ENCODE measurements at places on chromosomes 4 and X.

GRCh38 chr4:105520819-105521790 lies 31.3 kb upstream of the ARHGEF38 start:
- DNase-seq, result peak; percentile 5

DNA sequence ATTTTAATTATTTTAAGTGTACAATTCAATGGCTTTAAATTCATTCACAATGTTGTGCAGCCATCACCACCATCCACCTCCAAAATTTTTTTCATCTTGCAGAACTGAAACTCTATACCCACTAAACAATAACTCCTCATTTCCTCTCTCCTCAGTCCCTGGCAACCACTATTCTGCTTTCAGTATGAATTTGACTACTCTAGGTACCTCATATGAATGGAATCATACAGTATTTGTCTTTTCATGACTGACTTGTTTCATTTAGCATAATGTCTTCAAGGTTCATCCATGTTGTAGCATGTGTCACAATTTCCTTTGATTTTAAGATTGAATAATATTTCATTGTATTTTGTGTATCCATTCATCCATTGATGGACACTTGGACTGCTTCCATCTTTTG lies 46.9 kb downstream of the KIF4A start:
- no peak for DNase-seq

- no peak for DNase-seq
Measured at GRCh38 chrX:16750136-16750535, 30.7 kb downstream of the SYAP1 start.

DNA sequence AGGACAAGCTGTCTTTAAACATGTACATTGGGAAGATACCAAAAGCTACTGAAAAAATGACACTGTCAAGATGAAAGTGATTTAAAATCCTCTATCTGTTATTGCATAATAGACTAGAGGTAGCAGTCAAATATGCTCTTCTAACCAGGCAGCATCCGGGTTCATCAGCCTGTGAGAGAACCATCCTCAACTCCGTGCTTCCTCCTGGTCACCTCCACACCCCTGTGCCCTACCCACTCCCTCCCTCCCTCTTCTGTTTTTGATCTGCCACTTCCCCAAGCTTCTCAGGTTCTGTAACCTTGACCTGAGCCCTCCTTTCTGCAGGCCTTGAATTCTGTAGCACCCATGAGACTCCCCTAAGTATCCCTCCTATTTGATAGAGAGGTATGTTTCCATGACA lies 5.9 kb downstream of the NOX1 start:
- no peak for DNase-seq

GRCh38 chrX:31228415-31228832 lies 156.6 kb upstream of the FTHL17 start:
- no peak for DNase-seq

DNA sequence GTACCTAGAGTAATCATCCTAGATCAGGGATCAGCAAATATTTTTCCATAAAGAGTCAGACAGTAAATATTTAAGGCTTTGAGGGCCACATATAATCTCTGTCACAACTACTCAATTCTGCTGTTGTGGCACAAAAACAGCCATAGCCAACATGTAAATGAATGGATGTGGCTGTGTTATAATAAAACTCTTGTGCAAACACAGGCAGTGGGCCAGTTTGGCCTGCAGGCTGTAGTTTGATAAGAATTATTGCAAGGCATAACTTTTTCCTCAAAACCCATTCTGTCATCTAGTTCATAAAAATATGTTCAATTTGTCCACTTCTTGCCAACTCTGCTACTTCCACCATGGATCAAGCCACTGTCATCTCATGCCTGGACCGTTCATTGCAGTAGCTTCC lies 39.4 kb upstream of the SHROOM4 start:
- DNase-seq, result no peak

DNA sequence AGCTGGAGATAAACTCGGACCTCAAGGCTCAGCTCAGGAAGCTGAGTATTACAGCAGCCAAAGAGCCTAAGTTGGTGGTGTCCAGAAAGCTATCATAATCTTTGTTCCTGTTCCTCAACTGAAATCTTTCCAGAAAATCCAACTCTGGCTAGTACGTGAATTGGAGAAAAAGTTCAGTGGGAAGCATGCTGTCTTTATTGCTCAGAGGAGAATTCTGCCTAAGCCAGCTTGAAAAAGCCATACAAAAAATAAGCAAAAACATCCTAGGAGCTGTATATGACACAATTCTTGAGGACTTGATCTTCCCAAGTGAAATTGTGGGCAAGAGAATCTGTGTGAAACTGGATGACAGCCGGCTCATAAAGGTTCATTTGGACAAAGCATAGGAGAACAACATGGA lies 74.6 kb downstream of the SHISA3 start:
- no peak for DNase-seq

DNA sequence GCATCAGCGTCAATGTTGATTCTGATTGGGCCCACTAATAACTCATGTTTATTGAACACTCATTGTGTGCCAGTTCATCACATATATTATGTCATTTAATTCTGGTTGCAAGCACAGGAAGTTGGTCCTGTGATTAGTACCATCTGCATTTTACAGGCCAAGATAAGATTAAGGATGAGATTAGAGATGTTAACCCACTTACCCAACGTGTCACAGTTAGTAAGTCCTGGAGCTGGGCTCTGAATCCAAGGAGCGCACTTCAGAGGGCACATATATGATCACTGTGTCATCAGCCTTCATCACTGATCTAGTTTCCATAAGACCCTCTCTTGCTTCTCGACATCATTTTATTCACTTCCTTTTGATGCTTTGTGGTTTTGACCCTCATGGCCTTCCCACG lies 205.3 kb upstream of the ANXA3 start:
- DNase-seq, result no peak

GRCh38 chrX:100207331-100208024 lies 202.6 kb downstream of the PCDH19 start:
- DNase-seq, result no peak

DNA sequence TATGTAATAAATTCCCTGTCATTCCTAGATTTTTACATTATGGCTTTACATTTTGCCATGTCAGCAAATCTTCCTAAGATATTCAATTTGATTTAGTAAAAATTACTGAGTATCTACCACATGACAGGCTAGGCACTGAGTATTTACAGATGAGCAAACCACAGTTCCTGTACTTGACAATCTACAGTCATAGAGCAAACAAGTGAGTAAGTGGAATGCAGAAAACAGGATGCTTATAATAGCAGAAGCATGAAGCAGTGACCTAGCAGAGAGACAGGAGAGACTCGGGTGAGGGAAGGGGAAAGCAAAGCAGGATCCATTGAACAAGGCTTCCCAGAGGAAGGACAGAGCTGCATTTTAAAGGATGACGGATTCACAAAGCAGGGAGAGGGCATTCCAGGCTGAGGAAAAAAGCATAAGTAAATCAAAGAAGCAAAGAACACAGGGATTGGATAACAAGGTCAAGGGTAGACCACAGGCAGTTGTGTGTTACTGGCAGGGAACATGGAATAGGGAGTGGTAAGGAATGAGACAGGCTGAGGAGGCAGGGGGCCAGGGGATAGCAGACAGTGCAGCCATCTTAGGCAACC lies 124.7 kb upstream of the C1QTNF7 start:
- no peak for DNase-seq

DNA sequence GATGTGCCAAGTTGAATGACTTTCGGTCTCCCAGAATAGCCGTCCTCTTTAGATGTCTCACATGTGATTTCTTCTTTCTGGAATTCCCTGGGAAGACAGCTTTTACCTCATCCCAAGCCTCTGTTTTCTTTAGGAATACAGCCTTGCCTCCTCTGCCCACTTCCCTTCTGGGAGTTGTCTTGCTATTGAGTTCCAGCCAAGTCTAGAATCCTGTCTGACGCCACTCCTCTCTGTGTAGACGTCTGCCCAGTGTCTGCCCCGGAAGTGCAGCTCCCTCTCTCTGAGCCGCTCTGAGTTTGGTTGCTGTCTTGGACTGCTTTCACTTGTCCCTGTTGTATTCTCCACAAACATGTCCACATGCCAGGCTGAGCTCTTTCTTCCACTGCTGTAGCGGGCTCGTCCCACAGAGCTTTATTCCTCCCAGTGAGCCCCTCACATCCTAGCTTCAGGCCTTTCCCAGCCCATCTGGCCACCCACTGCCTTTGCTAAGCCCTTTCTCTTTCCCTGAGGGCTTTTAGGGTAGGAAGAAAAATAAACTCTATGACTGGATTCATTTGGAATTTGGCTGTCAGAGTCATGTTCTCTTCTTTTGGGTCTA lies 9.0 kb upstream of the IGFBP7 start:
- no peak for DNase-seq

DNA sequence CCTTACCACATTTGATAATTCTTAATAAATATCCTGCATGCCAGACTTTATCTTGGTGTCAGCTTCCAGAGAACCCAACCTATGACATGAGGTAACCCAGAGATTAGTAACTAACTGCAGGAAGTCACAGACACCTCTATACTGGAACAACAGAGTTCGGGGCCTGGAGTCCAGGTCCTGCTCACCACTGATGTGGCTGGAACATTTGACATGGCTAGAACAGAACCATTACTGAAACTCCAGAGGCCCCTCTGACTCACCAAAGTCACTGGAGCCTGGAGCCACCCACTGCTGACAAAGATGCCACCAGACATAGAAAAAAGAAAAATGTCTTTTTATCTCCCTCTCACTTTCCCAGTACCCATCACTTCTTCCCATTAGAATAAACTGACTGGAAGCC lies 403.7 kb downstream of the MID1IP1 start:
- no peak for DNase-seq

DNA sequence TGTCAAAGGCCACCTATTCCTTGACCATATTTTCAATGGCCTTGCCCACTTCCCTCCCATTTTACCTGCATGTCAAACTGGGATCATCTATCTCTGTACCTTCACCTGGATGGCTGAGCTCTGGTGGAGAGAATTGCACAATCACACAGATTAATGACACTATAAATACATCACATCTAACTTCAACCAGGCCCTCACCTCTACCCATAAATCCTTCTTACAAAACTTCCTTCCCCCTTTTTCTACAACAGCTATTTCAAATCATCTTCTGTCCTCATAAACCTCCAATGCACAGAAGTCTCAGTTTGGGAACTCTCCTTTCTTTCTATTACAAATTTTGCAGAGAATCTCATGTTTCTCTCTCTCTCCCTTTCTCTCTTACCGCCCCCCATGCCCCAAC lies 9.2 kb downstream of the PALLD start:
- DNase-seq, result no peak

GRCh38 chr4:166930464-166930863 lies 303.8 kb downstream of the SPOCK3 start:
- DNase-seq, result no peak

- no peak for DNase-seq
Measured at GRCh38 chr4:147493307-147493706, 12.4 kb downstream of the EDNRA start.

- no peak for DNase-seq
Measured at GRCh38 chr4:94228493-94229216, 21.0 kb downstream of the SMARCAD1 start.

- DNase-seq, result no peak
Measured at GRCh38 chrX:39063702-39064101, 262.4 kb downstream of the MID1IP1 start.

- no peak for DNase-seq
Measured at GRCh38 chr4:106247600-106247999, 68.4 kb downstream of the TBCK start.

- DNase-seq, result no peak
Measured at GRCh38 chr4:181599134-181599533, 644.1 kb upstream of the TENM3 start.

- no peak for DNase-seq
Measured at GRCh38 chrX:74613370-74614092, 893 bp downstream of the RLIM start.

DNA sequence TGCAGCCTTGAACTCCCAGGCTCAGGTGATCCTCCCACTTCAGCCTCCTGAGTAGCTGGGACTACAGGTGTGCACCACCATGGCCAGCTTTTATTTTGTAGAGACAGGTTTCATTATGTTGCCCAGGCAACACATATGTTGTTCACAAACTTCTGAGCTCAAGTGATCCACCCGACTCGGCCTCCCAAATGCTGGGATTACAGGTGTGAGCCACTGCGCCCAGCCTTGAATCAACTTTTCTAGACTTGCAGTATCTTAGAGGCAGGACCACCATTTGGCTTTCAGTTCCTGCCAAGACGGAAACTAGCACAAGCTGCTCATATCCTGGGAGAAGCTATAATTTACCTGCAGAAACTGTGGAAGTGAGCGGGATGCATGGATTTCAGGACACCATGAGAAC lies 19.9 kb downstream of the NAT8L start:
- no peak for DNase-seq

GRCh38 chrX:125175991-125176584 lies 143.6 kb upstream of the TEX13C start:
- no peak for DNase-seq

DNA sequence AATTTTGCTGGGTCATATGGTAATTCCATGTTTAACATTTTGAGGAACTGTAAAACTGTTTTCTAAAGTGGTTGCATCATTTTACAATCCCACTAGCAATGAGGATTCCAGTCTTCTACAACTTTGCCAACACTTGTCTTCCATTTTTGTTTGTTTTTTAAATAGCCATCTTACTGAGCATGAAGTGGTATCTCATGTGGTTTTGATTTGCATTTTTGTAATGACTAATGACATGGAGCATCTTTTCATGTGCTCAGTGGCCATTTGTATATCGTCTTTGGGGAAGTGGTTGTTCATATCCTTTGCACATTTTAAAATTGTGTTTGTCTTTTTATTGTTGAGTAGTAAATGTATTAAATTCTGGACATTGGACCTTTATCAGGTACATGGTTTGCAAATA lies 94.7 kb downstream of the TMEM131L start:
- DNase-seq, result no peak

DNA sequence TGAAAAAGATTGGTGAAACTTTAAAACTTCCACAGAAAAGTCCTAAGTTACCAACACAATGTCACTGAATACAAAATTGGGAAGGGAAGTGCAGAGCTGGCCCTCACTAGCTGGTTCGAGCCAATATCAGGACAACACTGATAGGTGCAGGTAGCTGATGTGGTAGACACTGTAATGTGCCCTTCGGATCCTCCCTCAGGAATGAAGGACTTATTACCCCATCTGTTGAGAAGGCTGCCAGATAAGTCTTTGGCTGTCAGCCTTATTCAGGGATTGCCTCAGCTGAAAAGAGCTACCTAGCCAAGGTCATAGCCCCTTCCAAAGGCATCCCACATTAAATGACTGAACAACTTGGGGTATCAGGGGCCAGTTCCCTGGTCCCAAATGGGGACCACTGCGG lies 5.3 kb downstream of the MCF2 start:
- no peak for DNase-seq

- DNase-seq, result no peak
Measured at GRCh38 chrX:151830911-151831310, 81.8 kb upstream of the MAGEA4 start.

DNA sequence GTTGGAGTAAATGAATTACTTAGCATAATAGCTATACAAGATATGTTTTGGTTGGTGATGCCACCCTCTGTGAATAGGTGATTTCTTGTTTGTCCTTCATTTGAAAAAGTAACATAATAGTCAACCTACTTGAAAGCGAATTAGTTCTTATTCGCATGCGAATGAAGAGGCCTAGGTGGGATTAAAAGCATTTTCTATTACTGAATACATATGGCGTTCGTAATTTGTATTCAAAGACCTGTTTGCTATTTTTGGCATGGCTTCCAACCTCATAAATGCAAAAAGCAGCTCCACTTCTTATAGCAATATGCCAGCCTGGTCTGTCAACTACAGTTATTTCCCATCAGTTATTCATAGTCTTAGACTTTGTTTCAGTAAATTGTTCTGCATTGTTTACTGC lies 261.3 kb downstream of the TENM3 start:
- no peak for DNase-seq

Data from substantia nigra (tissue), 51 donors.